ENCODE measurements at places on chromosomes 5 and 9.

- peak; percentile 84 for DNase-seq
Observed at GRCh38 chr9:22117511-22118384, 108.6 kb upstream of the CDKN2B start.

- no peak for DNase-seq
Observed at GRCh38 chr5:62596691-62597090, 18.1 kb downstream of the LRRC70 start.

GRCh38 chr5:64834611-64835010, 65.9 kb downstream of the CWC27 start:
- DNase-seq, result no peak

DNA sequence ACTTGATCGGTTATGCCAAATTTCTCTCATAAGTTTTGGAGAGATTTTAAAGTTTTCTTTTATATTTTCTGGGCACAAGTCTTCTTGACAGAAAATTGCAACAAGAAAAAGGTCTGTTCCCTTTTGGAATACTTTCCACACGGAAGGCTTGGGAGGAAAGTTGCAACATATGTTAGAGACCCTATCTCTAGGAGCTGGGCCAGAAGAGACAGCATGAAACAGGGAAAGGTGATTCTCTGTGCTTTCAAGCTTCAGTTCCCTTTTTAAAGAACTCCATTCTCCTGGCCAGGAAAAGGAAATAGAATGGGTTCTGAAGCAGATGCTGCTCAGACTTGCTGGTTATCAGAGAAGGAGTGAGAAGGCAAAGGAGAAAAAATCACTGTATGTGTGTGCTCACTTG, 368.3 kb downstream of the SPATA31D1 start:
- no peak for DNase-seq

DNA sequence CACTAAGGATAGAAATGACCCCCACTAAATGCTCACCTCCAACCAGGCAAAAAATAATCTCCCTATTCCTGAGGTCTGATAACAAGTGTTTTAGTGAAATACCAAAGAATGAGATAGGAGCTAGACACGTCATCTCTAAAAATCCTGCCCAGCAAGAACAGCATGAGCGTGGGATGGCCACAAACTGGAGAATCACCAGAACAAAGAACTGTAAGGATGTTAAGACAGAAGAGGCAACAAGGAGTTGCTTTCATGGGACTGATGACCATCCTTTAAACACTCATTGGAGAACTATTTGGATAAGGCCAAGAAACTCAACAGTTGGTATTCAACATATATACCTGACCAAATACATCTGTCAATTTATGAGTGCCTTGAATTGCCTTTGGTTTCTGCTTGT, 113.7 kb downstream of the RASEF start:
- peak; percentile 18 for DNase-seq

DNA sequence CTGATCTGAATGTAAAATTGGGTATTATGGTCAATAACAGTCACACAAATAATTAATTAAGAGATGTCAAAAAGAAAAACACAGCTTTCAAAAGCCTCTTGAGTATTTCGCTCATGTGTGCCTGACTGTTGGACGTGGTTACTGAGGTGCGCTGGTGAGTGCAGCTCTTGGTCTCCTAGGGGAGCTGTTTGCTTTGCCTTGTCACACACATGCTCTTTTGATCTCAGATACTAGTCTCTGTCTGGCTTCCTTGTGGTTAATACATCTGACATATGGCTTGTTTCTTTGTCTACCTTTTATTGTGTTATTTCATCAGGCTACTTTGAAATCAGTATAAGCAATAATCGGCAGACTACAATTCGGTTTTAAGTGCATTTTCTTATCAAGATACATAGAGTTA, 51.5 kb downstream of the PCSK1 start:
- no peak for DNase-seq

GRCh38 chr5:108143581-108143980, 238.3 kb downstream of the FBXL17 start:
- peak; percentile 78 for DNase-seq

DNA sequence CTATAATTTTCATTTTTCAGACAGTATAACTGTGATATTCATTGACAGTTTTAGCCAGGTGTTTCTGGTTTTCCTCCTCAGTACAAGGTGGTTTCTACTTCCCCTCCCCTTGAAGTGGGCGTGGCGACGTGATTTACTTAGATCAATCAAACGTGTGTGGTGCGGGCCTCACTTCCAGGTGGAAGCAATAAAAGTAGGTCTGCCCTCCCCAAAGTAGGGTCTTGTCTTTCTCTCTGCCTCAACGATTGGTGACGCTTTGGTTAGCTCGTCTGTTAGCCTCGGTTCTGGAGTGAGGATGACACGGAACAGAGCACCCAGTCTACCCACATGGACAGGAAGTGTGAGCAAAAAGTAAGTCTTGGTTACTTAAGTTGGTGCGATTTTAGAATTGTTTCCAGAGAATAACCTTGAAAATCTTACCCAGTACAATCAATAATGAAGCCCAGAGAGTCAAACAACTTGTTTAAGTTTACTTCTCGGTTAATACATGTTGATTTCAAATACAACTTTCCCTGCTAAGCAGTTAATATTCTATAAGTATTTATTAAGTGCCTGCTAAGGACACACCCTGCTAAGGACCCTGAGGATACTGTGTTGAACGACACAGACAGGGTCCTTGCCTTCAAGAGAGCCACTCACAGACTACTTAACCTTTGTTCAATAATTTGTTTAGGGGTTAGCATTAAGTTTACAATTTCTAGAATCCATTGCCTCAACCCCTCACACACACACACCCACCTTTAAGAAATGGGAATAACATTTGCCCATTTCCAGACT, 48.4 kb downstream of the COX7C start:
- no peak for DNase-seq

GRCh38 chr5:378301-378891, 56.9 kb downstream of the AHRR start:
- peak; percentile 72 for DNase-seq

- DNase-seq, result no peak
Observed at GRCh38 chr5:7087719-7088297, 308.1 kb upstream of the ADCY2 start.

DNA sequence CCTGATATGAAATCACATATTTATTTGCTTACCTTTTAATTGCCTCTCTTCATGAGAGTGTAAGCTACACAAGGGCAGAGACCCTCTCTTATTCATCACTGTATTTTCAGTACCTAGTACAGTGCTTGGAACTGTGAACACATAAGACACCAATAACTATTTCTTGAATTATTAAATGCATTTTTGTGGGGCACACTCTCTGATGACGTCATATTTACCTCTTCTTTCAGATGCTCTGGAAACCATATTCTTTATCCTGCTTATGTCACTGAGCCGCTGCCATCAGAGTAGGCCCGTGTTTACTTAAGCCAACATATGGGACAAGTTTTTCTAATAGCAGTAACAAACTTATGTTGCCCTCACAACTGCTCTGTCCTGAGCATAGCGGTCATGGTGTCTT, 266.5 kb downstream of the ELAVL2 start:
- no peak for DNase-seq

- DNase-seq, result no peak
Observed at GRCh38 chr9:89496645-89497256, 1.2 kb downstream of the SEMA4D start.

GRCh38 chr5:79030663-79031484, 38.6 kb downstream of the DMGDH start:
- no peak for DNase-seq

DNA sequence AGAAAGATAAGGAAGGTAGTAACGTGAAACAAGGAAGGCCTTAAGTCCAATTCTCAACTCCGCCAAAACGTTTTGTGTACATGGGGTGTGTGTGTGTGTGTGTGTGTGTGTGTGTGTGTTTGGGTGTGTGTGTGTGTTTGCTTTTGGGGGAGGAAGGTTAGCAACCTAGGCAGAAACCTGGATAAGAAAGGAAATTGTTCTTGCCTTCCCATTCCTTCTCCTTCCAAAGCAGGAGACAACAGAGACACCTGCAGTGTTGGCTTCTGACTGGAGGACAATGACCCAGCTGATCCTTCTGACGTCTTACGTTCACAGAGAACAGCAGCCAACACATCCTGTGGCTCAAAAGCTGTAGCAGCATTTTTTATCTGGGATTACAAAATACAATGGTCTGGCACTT, 4.1 kb upstream of the CCNG1 start:
- DNase-seq, result no peak

GRCh38 chr5:59767681-59768151, 125.8 kb downstream of the PDE4D start:
- peak; percentile 9 for DNase-seq

All from astrocyte (in vitro differentiated cells and primary cell).